ENCODE measurements at places on chromosomes 16 and 17.

GRCh38 chr16:67091906-67092566, 17.7 kb upstream of the PHAF1 start:
- DNase-seq: no peak

DNA sequence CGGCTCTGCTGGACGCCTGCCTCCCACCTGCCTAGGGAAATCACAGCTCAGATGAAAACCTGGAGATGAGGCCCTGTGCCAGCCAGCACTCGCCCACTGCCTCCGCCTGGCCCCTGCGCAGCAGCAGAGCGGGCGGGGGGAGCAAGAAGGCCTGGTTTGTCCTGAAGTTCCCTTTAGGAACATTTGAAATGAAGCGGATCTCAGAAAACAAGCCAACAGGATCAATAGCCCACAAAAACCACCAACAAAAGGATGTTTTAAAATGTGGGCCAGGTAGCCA, 48.0 kb downstream of the RBFOX3 start:
- no peak for DNase-seq

DNA sequence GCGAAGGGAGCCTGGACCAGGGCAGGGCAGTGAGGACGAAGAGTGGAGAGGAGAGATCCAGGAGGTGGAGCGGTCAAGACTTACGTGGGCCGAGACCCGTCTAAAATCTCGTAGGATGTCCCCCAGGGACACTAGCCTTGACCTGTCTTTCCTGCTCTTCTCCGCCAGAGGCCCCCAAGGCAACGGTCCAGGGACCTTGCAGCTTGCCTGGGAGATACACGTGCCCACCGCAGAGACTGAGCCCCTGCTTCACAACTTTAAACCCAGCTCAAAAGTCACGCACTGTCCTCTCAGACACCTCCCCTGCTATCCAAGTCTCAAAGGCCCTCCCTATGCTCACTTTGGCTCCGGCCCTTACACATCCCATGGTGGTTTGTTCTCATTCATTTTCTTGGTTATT, 9.4 kb downstream of the TIGD7 start:
- no peak for DNase-seq

- no peak for DNase-seq
These were observed 31.8 kb downstream of the CEP95 start for GRCh38 chr17:64538508-64539130.

Measured in NCI-H1105 treated with DMSO at 0.1 percent for 48 hours (cell line).